Adrenal gland (tissue), 19 donors: ENCODE measurements at places on chromosomes 16 and 17. TPM values are rescaled to one million over a fixed set of nuclear protein-coding genes. Genes with fewer than 3 reads are reported as not detected.

GRCh38 chr17:68519911-68520310 is 7.7 kb downstream of the PRKAR1A start:
- no peak for DNase-seq

The KRTAP16-1 gene
- total RNA-seq: not detected

The NLRC3 gene
- 1.5 TPM for total RNA-seq

The CASKIN1 gene
- total RNA-seq: not detected
